ENCODE measurements at places on chromosomes 12 and 14.

GRCh38 chr12:85698937-85699336, 137.3 kb downstream of the RASSF9 start:
- no peak for DNase-seq

DNA sequence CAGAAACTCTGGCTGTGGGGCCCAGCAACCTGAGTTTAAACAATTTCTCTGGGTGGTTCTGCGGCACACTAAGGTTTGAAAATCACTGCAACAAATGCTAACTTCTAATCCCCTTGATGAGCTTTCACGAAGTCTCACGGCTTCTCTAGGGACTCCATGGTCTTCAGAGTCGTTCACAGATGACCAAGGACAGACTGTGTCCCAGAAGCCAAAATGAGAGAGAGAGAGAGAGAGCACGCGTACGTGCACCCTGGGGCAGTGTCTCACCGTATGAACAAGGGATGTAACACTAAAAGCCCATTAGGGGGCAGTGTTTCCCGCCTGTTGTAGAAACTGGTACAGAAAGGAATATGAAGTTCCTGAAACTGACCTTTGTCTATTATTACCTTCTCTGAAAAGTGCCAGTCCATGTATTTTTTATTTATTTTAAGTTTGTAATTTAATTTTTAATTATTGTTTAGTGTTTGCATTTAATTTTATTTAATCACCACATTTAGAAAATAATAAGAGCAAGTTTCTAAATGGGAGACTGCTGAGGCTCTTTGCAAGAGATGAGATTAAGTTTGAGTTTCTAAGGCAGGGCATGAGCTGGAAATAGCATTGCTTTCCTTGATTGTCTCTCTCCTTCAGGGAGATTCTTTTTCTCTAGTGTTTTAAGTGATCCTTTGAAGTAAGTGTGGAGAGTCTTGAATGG, 3.4 kb downstream of the APOLD1 start:
- DNase-seq: peak; percentile 33

DNA sequence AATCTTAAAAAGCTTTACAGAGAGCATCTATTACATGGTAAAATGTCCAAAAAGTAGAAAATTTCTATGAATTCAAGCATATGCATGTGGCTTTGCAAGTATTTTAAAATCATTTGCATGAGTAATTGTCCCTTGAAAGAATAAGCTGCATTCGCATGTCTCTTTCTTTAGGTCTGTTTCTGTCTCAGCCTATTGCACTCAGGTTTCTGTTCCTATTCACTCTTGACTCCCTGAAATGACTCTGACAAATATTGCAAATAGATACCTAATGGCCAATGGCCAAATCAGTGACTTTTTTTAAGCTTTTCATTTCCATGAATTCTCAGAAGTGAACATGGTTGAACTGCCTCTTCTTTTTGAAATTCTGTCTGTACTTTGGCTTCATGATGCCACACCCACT, 6.4 kb upstream of the TTC8 start:
- DNase-seq: no peak

DNA sequence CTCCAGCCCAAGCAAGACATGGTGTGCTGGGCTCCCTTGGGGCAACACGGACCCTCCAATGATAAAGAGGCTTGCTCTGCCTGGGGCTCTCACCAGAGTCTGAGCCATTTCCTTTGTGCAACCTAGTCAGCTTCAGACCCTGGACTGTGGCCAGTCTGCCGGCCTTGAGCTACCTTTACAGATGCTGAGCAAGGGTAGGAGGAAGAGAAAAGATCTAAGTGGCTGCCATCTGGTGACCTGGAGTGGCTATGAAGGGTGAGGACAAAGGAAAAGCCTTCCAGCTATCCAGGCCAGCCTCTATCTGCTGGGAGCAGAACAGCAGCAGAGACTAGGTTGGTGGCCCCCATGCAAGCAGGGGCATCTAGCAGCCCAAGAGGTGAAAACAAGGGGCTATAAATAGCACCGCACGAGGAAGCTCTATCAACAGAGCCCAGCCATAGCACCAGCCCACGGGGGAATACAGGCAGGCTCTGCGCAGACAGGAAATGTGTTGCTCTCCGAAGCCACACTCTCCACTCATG, 230.1 kb downstream of the FOXN3 start:
- no peak for DNase-seq

- no peak for DNase-seq
Measured at GRCh38 chr14:88426271-88426670, 40.8 kb downstream of the SPATA7 start.

DNA sequence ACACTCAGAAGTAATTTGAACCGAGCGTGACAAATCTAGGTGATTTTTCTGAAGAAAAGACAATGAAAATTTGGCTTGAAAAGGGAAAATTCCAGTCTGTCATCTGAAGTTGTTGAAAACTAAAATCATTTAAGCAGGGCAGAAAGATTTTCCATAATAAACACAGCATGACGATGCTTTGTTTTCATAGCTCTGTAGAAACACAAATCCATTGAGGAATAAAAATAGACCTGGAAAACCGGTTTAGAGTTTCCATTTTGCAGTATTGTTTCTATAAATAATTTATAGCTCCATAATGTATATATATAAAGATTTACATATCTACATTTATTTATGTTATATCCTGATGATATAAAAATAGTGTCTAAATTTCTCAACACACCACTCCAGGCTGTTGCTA, 1918.5 kb upstream of the FLRT2 start:
- DNase-seq: no peak

DNA sequence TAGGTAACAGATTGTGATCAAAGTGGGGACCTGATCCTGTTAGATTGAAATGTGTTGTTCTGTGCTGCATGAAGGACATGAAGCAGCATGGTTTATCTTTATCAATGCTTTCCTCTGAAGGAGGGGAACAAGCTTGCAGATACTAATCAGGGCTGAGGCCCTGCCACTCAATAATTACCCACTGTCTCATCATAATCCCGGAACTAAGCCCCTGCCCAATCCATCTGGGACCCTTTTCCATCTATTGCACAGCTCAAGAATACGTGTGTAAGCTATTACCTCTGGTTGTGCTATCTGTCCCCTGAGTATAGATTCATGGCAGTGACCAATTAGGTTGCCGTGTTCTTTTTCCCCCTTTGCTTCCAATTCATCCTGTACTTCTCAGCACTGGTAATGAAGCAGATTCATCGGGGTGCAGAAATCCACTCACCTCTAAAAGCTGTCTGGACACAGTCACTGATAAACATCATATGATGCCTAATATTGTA, 67.8 kb downstream of the OTX2 start:
- no peak for DNase-seq

GRCh38 chr12:121776190-121777098, 17.0 kb downstream of the RHOF start:
- peak; percentile 13 for DNase-seq

GRCh38 chr14:89470401-89470800, 53.4 kb upstream of the FOXN3 start:
- DNase-seq: no peak

GRCh38 chr14:95531969-95532368, 2.9 kb upstream of the GLRX5 start:
- DNase-seq: no peak

- DNase-seq: no peak
Measured at GRCh38 chr14:88043529-88044443, 38.9 kb downstream of the GPR65 start.

GRCh38 chr14:91173221-91173670, 59.4 kb downstream of the DGLUCY start:
- peak; percentile 77 for DNase-seq

DNA sequence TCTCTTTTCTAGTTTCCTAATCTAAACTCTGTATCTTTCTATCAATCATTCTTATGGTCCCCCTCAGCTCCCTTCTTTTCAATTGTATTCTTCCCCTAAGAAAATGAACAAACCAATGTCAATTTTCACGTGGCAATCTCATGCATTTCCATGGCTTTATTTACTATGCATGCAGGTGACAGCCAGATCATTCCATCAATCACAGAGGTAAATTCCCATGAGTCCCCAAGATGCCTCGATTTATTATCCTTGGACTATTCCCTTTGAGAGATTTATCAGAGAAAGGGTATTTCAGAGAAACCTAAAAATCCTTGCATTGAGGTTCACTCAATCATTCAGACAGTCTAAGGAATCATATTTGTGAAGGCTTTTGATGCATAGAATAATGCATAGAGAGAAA, 301.2 kb downstream of the DIO2 start:
- no peak for DNase-seq

GRCh38 chr14:65263177-65263788, 149.2 kb upstream of the FUT8 start:
- no peak for DNase-seq

- no peak for DNase-seq
Measured at GRCh38 chr14:52641745-52642144, 53.6 kb downstream of the ERO1A start.

DNA sequence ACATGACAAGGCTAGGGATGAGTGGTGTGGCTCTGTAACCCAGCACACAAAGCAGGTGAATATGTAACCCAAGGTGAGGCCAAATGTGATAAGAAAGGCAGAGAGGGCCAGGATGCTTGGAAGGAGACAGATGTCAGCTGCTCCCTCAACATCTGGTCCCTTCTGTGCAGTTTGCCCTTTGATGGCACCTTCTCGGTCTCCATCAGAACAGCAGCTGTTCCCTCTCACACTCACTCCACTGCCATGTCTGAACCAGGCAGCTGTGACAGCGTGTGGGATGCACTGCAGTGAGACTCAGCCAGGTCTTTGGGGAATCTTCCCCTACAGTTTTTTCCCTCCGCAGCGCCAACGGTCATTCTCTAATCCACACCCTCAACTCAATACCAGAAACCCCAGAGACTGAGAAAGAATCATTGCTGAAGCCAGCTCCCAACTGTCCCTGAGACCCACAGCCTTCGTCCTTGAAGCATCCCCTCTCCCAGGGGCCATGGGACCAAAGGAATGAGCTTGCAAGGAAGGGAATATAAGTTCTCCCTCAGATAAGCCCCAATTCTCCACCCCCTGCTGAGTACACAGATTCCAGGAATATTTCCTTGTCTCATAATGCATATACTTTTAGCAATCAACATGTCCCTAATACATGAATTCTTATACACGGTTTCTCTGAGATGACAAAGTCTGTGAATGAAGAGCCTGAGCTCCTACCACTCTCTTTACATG, 230.0 kb downstream of the GLT1D1 start:
- DNase-seq: no peak

DNA sequence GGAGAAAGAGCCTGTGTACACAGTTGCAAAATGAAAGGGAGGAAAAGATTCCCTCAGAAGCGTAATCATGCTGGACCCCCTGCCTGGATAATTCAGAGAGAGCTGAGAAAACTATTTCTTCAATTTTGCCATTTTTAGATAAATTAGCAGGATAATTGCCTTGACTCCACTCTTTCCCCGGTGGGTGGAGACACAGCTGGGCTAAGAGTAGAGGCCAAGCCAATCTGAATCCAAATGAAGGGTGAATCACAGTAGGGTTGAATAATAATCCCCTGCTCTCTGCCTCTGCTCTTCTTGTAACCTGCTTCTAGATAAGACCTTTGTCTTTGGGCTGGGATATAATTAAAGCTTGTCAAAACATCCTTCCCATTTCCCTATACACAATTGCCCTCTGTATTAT, 150.1 kb downstream of the CAPZA3 start:
- DNase-seq: no peak

GRCh38 chr12:69339999-69340398, 8.2 kb upstream of the LYZ start:
- DNase-seq: no peak

DNA sequence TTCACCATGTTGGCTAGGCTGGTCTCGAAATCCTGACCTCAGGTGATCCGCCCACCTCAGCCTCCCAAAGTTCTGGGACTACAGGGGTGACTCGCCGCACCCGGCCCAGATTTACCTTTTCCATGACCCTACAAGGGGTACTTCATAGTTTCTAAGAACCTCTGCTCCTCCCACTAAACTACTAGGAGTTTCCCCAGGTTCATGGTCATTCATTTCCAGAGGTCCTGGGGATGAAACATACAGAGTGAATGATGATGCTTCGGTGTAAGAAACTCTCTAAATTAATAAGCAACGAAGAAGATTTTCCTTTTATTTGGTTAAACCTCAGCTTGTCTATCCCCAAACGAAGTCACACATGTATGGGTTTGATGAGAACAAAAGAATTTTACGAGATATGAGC, 56.9 kb downstream of the AMN start:
- no peak for DNase-seq

DNA sequence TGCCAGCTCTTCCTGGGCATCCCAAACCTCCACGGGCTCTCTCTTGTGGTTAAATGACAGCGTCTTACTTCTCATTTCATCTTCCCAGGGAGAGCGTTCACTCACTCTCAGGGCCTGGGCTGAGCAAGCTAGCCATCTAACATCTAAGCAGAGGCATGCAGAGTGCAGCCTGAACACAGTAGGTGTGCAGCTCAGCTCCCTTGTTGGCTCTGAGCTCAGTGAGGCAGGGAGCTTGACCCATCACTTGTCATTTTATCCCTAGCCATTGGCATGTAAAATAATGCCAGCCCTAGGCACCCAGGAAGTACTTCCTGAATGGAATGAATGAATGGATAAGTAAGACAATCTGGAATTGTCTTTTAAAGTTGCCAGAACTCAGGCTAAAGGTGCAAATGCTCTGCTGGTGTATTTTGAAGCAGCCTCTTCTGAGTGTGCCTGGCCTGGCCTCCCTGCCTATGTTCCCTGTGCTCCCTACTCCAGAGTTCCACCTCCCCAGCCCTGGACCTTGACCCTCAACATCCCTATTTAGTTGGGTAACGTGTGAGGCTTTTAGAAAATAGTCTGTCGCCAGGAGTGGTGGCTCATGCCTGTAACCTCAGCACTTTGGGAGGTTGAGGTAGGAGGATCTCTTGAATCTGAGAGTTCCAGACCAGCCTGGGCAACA, 9.5 kb upstream of the MEG3 start:
- DNase-seq: no peak

DNA sequence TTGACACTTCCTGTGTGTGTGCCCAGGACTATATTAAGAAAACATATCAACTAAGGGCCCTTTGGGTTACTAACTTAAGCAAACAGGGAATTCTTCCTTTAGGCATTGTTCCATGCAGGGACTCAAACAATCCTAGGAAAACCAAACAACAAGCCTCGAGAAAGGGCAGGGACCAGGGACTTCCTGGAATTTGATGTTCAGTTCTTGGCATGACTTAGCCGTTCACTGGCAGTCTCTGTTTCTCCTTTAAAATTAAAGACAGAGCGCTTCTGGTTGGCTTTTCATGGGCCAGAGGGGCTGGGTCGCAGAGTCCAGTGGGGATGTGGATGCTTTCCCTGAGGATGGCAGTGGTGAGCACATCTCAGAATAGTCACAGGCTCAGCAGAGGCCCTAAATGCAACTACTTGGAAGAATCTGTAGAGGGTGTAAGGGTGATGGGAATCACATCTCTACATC, 35.2 kb downstream of the RNFT2 start:
- DNase-seq: no peak

GRCh38 chr12:68007033-68007432, 17.8 kb downstream of the IFNG-AS1 start:
- no peak for DNase-seq

DNA sequence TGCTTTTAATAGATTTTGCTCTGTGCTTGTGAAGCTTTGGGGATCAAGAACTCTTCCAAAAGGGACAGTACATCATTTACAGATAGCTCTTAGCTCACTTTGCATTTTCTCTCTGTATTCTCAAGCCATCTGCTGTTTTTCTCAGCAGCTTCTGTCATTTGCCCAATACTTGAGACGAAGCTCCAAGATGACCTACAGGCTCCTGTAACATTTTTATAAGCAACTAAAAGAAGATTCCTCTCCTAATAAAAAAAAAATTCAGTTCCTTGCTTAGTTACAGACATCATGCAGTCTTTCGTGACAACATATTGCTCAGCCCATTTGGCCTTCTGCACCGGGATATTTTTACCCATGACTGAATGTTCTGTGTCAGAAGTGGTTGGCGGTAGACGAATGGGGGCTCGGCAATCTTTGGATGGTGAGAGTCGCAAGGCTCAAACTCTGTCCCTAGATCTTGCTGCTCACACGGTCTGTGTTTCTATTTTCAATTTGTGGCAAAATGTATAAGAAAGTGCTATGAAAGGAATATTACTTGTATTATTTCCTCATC, 215.6 kb downstream of the FSCB start:
- DNase-seq: no peak

Measured in anterior cingulate cortex (tissue), 58 donors.